ENCODE measurements at places on chromosomes 12 and 14.

- DNase-seq: peak; percentile 35
Observed at GRCh38 chr12:4356041-4356327, 23.5 kb downstream of the FGF23 start.

DNA sequence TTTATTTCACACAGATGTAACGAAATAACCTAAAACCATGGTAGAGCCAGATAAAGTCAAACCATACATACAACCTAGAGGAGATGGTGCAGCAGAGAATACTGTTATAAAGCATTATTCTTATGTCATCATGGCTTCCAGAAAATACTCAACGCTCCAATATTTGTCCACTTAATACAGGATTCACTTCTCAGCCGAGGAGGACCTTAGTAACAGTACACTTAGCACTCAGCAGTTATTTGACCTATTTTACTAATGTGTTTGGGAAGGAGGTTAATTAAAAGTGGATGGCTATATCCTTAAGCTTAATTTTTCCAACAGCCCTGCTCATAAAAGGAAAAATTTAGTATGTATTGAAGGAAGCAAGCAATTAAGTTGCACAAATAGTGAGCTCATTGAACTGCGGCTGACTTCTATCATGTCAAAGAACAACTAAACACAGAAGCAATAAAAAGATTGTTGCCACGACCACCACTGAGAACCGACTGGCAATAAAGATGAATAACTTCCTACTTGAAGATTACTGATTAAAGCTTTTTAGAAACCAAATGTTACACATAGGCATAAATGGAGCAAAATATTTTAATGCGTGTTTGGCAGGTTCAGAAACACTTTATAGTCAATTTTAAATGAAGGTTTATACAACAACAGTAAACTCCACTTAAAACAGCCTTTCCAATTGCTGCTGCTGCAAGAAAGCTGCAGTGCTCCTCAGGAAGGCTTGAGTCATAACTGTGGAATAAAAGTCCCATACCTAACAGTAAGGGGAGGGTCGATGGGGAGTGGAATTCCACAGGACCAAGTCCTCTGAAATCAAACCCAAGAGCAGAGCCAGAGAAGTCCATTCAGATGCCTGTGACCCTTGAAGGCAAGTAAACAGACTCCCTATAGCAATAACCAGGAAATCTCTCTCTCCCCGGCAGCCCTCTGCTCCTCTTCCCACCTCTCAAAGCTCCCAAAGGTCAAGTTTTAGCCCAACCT is 218.9 kb upstream of the CDKN3 start:
- no peak for DNase-seq

DNA sequence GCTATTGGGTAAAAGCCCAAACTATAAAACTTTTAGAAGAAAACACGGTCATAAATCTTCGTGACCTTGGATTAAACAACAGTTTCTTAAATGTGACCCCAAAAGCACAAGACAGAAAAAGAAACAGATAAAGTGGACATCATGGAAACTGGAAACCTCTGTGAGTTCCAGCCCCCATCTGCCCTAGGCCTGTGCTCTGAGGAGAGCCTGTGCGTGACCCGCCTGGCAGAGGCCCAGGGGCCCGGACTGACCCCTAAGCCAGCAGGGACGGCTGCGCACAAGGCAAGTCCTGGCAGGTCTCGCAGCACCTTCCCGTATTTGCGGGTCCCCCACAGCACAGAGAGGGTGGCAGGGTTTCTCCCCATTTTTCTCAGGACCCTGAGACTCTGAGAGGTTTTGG is 76.0 kb downstream of the CHGA start:
- DNase-seq: no peak

GRCh38 chr12:131591714-131592709 is 118.9 kb upstream of the SFSWAP start:
- DNase-seq: no peak

- DNase-seq: no peak
Observed at GRCh38 chr12:117452112-117452511, 90.7 kb upstream of the NOS1 start.

- no peak for DNase-seq
Observed at GRCh38 chr12:4228122-4228580, 45.4 kb upstream of the CCND2 start.

DNA sequence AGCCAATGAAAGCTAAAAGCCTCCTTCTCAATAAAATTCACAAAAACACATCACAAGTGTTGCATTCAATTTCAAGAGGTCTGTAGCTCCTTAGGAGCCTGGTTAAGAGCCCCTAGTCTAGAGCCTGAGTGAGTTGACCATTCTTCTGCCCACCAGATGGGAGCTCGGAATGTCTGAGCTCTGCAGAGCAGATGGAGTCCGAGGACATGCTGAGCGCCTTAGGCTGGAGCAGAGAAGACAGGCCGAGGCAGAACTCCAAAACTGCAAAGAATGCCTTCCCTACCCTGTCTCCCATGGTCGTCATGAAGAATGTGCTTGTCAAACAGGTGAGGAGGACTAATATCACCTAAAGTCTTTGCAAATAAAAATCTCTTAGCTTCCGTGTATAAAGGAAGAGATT is 11.6 kb downstream of the CIPC start:
- no peak for DNase-seq

DNA sequence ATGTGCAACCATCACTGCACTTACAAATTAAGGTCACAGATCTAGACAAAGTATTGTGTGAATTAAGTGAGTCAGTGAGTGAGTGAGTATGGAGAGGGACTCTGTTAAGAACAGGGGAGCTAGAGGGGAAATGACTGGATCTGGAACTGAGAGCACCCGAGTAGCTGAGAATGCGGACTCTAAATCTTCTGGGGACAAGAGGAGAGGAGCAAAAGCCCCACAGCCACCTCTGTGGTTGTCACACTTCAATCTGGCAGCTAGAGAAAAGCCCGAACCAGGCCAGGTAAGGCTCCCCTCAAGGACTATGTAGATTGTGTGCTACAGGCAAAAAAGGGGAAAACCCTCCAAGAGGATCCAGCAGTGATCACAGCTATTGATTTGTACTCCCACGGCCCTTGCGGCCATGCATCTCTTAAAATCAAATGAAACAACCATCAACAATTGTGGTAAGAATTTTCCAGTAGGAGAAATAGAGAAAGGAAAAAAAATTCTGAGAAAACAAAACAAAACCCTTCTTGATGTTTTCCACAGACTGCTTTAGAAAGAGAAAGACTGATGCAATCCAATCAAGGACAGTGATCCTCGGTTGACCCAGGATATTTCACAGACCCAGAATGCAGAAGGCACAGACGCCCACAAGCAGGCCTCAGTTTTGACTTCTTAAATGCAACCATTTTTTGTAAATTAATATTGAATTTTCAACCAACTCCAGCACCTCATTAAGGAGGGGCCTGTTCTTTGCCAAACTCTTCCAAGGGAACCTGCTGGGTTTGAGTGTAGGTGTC is 109.6 kb downstream of the SLC38A6 start:
- no peak for DNase-seq

GRCh38 chr14:99602054-99602787 is 1.8 kb downstream of the CCDC85C start:
- no peak for DNase-seq

- no peak for DNase-seq
Observed at GRCh38 chr12:117525766-117526165, 164.3 kb upstream of the NOS1 start.

DNA sequence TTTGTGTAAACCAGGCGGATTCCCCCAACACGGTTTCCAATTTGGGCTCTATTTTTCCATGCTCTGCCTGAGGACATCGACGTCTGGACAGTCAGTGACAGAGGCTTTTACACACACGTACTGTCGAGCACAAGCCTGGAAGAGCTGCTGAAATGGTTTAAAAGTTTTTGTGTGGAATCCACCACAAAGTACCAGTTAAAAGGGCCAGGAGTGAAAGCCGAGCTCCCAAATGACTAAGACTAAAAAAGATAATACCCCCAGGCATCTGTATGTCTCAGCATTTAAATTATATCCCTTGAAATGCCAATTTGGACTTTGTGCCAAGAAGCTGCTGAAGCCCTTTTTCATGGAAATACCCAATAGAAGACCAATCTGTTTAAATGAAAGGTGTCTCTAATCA is 173.2 kb downstream of the EGLN3 start:
- no peak for DNase-seq

DNA sequence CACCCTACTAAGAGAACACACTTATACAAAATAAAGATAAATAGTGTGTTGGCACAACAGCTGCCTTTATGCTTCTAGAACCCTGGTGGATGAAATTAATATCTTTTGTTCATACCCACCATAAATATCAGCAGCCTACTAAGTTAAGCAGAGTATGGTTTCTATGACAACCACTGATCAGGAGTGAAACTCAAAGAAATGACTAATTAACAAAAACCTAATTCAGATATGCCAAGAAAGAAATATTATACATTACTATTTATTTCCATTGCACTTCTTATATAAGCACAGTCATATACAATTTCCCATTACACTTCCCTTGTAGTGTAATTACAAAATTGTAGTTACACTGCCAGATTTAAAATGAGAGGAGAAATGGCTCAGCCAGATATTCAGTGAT is 164.1 kb upstream of the CDKN3 start:
- DNase-seq: no peak

DNA sequence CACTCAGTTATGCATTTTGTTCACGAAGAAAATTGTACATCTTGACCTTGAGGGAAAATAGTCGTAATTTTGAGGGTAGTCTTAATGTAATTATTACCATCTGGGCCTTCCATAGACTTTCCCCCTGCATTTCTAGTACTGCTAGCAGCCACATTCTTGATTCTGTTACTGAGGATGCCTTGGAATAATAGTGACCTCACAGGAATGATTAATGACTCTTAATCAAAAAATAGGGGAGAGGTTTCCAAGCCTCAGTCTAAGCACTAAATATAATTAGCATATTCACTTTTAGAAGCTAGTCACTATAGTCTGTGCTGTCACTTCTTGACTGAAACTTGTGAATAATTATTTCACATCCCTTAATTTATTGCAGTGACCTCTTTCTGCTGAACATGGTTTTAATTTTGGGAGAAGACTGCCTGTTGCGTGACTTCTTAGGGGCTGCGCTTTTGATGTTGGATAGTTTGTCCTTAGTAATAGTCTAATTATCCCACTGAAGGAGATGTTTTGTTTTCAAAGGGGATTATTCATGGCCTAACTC is 400.5 kb downstream of the ADAMTS20 start:
- DNase-seq: no peak

DNA sequence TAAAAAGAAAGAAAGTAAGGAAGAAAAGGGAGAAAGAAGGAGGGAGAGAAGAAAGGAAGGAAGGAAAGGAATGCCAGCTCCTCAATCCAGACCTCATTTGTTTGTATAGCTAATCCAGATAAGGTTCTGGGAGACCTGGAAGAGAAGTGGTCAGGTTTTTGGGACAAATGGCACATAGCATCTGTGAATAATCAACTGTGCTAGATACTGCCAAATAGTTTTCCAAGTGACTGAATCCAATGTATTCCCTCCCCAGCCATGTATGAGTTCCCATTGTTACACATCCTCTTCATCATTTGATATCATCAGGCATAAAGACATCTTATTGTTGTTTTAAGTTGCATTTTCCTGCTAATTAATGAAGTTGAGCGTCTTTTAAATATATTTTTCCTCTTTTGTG is 18.6 kb upstream of the PTGR2 start:
- DNase-seq: no peak

- DNase-seq: peak; percentile 35
Observed at GRCh38 chr14:72962829-72963312, 36.6 kb downstream of the DCAF4 start.

DNA sequence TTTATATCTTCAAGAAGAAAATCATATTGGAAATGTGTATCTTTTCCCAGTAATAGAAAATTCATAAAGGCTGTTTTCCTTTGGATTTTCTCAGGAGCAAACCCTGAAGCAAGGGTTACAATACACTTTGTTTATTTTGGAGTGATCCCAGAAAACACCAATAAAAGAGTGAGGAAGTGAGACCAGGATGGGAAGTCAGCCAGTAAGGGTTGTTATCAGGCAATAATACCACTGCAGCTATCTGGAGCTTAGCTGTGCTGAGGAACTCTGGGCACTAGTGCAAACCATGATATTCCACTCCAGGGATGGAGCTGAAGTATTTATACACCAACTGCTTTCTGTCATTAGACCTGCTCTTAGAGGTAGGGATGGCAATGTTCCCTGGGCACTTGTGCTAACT is 1002.3 kb downstream of the FLRT2 start:
- no peak for DNase-seq

- DNase-seq: no peak
Observed at GRCh38 chr12:112901271-112901670, 5.5 kb upstream of the OAS1 start.

- DNase-seq: no peak
Observed at GRCh38 chr14:105317546-105317945, 3.0 kb downstream of the PACS2 start.

- no peak for DNase-seq
Observed at GRCh38 chr12:114894076-114894475, 210.1 kb upstream of the TBX3 start.

DNA sequence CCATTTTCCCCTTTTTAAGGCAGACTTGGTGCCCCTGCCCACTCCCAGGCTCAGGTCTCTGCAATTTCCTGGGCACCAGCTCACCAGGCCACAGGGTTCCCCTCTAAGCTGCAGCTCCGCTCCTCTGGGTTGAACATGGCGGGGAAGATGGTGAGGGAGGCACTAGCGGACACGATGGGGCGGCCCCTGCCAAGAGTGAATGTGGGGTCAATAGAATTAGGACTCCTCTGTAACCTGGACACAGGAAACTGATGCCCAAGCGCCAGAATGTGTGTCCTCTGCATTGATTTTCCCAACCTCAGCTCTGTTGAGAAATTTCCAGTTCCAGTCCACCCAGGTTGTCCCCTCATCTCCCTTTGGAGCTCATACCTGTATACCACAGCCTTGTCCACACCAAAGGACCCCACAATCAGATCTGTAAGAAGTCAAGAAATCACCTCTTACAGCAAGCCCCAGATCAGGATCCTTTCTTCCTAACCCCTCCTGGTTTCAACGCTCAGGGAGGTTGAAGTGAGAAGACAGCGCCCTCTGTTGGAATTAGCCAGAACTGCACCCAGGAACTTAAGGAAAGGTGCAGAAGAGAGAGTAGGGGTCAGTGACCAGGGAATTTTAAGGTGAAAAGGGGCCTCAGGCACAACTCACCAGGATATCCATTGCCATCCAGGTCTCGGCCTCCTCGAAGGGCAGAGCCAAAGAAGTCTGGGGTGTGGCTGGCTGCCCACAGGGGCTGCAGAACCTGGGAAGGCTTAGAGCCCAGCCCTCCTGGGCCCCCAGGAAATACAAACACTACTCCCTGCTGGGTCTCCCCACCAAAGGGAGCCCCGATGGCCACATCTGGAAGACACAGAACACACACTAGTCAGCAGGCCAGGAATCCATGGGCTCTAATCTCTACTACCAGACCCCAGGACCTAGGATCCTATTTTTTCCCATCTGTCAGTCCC is 14.7 kb downstream of the ITGA5 start:
- no peak for DNase-seq

- DNase-seq: no peak
Observed at GRCh38 chr14:58082011-58082410, 70.0 kb downstream of the ARMH4 start.

DNA sequence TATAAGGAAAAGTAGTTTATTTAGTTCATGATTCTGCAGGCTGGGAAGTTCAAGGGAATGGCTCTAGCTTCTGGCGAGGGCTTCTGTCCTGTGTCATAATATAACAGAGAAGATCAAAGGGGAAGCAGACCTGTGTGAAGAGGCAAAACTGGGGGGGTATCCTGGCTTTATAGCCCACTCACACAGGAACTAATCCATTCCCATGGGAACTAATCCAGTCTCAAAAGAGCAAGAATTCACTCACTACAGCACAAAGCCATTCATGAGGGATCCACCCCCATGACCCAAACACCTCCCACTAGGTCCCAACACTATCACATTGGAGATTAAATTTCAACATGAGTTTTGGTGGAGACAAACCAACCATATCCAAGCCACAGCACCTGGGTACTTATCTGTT is 6.9 kb downstream of the ALDH6A1 start:
- DNase-seq: no peak

- DNase-seq: no peak
Observed at GRCh38 chr12:27967551-27968054, 4.9 kb downstream of the PTHLH start.

Data from keratinocyte (primary cell).